AG09309 (cell line): ENCODE measurements at places on chromosomes 3 and 15.

GRCh38 chr15:92848852-92849598 is 51.1 kb upstream of the CHD2 start:
- peak; percentile 53 for DNase-seq

DNA sequence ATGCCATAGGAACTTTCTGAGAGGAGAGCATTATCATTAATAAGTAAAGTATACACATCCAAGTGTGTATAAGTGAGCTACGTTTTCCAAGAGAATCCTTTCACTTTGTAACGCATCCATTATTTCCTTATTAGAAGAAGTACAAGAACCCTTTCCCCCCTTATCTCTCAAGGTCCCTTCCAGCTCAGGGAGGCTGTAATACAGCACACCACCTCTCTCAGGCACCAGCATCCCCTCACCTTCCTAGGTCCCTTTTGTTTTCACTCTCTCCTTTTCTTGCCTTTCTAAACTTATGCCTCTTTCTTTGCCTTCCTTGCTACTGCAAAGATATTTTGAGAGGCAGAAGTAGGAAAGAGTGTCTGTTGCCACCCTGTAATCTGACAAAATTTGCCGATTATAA is 446.0 kb downstream of the GRM7 start:
- DNase-seq, result no peak

DNA sequence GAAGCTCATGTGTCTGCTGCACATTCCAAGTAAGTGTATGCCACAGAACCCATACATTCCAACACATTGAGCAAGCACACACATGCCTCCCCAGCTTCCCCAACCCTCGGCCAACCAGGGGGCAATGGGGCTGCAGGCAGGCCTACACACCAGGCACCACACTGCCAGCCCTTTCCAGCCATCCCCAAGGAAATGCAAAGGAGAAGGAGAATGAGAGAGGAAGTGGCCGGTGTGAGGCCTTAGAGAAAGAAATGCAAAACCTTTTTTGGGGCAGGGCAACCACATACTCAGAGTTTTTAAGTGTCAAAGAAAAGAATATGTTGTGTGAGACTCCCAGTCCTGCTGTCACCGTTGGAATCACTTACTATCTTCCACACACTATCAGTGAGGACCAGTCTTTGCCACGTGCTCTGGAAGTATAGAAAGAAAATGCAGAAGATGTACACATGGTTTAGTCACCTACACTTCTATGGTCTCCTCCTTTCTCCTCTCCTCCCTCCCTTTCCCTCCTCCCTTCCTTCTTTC is 11.1 kb downstream of the IGF2BP2 start:
- DNase-seq, result no peak

DNA sequence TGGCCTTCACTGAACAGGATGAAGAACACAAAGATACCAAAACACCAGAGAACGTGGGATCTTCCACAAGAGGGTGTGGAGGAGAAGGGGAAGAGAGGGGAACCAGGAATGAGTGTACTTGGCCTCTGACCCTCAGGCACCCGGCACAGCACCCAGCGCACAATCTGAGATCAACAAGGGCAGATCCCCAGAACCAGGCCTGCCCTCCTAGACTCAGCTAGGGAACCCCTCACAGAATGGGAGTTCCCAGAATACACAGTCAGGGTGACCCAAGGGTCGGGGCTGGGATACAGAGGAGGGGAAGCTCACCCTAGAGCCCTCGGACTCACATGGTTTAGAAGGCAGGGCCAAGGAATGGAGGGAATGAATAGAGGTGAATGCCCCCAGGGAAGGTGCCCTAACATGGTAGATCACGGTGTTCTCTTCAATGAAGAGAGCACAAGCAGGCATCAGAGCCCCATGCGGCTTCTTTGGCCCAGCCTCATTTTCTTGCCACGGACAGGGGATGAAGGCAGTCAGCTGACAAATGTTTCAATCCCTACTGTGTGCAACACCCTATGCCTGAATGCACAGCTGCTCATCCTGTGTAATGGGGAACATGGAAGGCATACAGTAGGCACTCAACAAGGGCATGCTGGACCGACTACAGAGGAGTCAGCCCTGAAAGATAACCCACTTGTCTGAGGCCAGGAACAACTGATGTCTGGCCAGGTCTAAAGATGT is 13.1 kb downstream of the BMF start:
- no peak for DNase-seq

- no peak for DNase-seq
Measured at GRCh38 chr3:113791381-113791780, 44.5 kb downstream of the ATP6V1A start.

DNA sequence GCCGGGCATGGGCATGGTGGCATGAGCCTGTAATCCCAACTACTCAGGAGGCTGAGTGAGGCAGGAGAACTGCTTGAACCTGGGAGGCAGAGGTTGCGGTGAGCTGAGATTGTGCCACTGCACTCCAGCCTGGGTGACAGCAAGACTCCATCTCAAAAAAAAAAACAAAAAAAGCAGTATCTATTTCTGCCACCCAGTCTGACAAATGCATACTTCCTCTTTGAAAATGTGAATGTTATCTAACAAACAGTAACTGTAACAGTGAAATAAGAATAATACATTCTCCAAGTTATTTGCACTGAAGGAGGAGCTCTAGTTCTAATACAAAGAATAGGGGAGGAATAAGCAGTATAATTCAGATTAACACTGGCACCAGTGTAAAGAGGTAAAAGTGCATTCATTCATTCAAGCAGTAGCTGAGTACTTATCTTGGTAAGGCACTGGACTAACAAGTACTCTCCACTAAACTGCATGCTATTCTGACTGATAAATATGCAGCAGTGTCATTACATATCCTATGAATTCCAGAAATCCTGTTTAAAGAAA is 12.9 kb downstream of the VPS13C start:
- no peak for DNase-seq

DNA sequence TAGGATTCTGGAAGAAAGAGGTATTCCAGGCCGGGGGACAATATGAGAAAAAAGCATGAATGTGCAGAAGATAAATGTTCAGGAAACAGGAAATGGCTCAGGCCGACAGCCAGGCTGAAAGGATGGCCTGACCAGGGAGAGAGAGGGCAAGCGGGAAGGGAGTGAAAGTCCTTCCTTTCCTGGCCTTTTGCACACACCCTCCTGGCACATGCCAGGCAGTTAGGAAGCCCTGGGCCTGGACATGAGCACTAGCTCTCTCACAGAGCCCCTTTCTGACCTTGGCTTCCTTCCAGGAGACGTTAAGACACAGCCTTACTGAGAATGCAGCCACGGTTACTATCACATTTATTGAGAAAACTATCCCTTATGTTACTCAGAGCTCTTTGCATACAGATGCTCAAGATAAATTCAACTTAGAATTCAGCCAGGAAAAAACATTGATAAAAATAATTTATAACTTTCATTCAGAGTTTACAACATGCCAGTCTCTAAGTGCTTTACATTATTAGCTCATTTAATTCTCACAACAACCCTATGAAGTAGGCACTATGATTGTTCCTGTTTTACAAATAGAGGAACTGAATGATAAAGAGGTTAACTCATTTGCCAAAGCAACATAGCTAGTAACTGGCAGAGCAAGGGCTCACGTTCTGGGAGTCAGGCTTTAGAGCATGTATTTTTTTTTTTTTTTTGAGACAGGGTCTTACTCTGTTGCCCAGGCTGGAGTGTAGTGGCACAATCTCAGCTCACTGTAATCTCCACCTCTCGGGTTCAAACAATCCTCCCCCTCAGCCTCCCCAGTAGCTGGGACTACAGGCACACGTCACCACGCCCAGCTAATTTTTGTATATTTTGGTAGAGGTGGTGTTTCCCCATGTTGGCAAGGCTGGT is 39.4 kb upstream of the SMAD3 start:
- DNase-seq, result peak; percentile 25

- no peak for DNase-seq
Measured at GRCh38 chr3:194275291-194275690, 75.8 kb downstream of the CPN2 start.

DNA sequence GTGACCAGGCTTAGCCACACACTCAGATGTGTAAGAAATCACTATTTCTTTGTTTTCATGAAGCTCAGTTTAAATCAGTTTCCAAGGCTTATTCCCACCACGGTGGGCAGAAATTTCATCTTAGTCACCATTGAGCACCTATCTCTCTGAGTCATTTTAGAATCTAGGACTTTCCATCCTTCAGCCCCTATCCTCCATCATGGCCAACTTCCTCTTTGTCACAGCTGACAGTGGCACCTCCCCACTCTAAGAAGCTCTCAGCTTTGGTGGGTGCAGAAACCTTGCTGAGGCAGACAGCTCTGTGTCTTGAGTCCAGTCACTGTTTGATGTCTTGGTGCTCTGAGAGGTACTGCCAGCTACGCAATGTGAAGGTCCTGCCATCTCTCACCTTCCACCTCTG is 32.9 kb downstream of the SNTN start:
- DNase-seq, result no peak

DNA sequence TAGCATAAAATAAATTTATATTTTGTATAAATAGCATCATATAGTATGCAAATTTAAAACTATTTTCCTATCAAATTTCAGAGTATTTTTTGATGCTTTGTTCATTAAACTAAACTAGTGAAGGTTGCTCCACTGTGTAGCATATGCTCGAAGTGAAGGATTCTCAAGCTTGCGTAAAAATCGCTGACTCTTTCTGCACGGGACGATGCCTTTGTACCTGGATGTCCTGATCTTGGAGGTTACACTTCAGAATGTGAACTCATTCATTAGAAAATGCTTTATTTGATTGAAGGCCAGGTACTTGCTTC is 305.0 kb downstream of the WDR72 start:
- no peak for DNase-seq

DNA sequence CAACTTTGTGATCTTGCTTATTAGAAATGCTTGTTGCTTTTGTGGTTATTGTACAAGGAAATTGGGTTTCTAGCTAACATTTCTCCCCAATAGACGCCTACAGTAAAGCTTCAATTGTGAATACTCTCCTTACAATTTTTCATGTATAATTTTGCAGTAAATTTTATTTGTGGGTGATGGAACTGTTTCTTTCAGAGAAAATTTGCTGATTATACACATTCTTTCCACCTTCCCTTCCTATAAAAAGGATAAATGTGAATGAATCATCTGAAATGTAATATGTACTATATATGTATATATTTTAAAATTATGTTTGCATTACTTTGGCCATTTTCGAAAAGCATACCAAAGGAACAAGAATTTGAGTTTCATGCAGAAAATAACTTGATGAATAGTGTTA is 162.7 kb upstream of the CRBN start:
- DNase-seq, result no peak

DNA sequence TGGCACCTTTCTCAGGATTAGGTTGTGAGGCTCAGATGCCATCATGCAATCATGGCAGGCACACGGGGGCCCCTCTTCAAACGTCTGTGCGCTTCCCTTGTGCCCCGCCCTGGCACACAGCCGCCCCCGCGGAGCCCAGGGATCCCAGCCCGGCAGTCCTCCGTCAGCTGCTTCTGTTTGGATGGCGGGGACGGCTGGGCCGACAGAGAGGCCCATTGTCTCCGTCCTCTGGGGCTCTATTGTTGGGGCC is 849 bp upstream of the HDAC11 start:
- no peak for DNase-seq

GRCh38 chr3:120244834-120245225 is 40.2 kb downstream of the GPR156 start:
- DNase-seq, result no peak

- DNase-seq, result no peak
Measured at GRCh38 chr3:160765211-160765610, 9.2 kb downstream of the PPM1L start.

GRCh38 chr15:89371228-89372044 is 36.8 kb upstream of the POLG start:
- no peak for DNase-seq
